ENCODE measurements at places on chromosomes 1 and 21.

GRCh38 chr1:76336931-76337371, 262.4 kb downstream of the ST6GALNAC3 start:
- DNase-seq: peak; percentile 72

- DNase-seq: no peak
Measured at GRCh38 chr1:230226814-230227213, 159.8 kb downstream of the GALNT2 start.

DNA sequence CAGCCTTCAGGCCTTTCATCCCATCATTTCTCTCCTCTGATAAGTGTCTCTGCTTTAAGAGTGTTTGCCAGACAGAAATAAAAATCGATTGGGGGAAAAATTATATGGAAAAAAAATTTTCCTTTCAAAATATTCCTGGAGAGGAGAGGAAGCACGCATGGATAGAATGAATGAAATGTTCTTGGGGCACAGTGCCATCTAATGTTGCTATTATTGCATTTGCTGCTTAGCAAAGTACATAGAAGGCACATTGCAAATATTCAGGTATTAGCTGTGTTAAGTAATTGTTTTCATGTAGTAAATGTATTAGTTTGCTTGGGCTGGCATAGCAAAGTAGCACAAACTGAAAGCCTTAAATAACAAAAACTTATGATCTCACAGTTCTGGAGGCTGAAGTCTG, 18.1 kb downstream of the B3GALT5 start:
- no peak for DNase-seq

DNA sequence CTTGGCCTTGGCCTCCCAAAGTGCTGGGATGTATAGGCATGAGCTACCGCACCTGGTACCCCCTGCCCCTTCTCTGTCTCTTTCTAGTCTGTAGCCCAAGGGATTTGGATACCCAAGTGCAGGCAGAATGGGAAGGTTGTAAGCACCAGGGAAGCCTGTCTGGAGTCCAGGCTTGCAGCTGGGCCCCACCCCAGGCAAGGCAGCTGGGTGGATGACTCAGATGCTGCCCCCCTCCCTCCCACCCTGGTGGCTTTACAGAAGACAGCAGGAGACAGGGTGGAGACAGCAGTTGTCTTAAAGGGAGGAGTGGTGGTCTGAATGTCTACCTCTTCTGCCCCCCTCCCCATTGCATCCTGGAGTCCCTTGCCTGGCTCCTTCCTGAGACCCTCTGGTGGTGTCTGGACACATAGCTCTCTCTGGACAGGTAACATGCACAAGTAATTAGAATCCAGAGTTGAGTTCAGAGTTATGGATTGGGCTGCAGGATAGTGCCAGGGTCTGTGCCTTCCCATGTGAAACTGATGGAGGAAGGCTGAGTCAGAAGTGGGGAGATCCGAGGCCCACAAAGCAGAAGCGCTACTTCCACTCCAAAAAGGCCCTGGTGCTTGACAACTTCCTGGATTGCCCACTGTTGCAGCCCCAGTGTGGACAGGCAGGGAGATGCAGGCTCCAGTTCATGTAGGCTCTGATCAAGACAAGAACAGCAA, 5.1 kb downstream of the LMNA start:
- DNase-seq: no peak

DNA sequence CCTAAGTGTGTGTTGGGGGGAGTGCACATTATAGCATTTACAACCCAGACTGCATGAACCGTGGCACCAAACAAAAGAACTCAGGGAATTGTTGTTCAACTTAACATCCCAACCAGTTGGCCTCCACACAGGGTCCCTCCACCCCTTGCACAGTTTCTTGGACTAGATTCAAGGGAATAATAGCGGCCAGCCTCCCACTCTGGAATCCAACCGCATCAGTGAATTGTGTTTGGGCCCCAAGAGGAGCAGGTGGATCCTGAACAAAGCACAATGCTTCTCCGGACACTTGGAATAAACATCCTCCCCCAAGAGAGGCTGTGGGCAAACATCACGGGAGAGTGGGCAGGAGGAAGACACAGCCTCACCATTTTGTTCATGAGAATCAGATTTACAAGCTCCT, 18.2 kb downstream of the CD34 start:
- DNase-seq: no peak

- DNase-seq: no peak
Measured at GRCh38 chr1:243645281-243645680, 204.8 kb downstream of the AKT3 start.

DNA sequence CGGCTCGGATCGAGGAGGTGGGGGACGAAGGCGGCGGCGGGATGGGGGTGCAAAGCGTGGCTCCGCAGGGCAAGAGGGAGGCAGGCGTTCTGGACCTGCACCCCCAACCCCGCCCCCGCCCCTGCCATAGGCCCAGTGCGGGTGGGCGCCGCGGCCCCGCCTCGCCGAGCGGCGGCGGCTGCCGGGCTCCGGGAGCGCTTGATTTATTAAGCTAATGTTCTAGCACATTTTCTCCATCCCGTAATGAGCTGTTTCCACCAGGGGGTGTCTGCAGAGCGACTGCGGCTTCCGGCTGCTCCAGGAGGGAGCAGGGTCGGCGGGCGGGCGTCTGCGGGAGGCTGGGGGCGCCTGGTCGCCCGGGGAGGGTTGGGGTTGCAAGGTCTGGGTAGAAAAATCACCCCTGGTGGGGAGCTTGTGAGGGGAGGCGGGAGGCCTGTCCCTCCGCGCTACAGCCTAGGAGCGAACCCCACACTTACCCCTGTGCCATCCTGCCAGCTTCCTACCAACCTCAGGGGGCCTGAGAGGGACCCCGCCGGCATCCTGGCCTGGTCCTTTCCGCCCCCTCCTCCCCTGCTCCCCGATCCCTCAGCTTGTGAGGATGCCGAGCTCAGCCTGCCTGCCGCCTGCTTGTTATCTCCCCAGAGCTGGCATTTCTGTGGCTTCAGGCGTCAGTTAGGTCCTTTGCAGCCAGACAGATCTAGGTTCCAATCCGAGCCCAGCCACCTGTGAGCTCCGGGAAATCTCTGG, 48.5 kb upstream of the ACOT11 start:
- no peak for DNase-seq

DNA sequence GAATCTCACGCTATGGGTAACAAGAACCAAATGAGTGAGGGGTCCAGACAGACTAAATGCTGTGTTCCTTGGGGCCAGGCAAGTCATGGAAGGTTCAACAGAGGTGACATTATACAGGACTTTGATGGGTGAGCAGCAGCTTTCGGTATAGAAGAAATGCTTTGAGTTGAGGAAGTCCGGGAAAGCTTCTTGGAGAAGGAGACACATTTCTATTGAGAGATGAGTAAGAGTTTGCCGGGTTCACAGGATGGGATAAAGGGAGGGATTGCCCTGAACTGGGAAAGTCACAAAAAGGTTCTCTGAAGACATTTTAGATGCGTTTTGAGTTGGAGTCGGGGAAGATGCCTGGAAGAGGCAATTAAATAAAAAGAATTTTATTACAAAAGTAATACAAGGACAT, 580 bp upstream of the AZIN2 start:
- no peak for DNase-seq

DNA sequence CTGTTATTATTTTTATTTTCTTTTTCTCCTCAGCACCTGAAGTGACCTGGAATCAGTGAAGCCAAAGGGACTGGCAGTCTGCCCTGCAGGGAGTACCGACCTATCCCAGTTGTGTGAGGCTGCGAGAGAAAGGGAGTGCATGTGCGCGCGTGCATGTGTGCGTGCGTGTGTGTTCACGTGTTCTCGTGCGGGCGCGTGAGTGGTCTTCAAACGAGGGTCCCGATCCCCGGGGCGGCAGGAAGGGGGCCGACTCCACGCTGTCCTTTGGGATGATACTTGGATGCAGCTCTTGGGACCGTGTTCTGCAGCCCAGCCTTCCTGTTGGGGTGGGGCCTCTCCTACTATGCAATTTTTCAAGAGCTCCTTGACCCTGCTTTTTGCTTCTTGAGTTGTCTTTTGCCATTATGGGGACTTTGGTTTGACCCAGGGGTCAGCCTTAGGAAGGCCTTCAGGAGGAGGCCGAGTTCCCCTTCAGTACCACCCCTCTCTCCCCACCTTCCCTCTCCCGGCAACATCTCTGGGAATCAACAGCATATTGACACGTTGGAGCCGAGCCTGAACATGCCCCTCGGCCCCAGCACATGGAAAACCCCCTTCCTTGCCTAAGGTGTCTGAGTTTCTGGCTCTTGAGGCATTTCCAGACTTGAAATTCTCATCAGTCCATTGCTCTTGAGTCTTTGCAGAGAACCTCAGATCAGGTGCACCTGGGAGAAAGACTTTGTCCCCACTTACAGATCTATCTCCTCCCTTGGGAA, 123.3 kb downstream of the PRDM2 start:
- DNase-seq: no peak

GRCh38 chr1:201584471-201585092, 45.7 kb downstream of the NAV1 start:
- no peak for DNase-seq

DNA sequence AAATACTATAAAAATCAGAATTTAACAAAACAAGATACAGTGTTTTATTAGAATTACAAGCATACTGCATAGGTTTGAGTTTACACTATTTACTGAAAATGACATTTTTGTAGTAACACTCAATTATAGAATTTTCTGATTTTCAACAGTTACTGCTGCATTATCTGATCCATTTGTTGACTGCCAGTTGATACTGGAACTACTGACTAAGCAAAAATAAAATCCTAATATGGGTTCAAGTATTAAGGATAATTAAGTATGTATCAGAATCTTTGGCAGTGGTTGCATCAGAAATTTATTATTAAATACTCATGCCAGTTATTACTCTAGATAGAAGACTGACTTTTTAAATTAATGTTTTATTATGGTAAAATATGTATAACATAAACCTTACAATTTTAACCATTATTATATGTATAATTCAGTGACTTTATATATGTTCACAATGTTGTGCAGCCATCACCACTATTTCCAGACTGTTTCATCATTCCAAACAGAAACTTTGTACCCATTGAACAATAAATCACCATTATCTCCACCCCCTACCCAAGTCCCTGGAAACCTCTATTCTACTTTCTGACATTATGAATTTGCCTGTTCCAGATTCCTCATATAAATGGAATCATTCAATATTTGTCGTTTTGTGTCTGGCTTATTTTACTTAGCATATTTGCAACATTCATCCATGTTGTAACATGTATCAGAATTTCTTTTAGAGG, 58.2 kb upstream of the GPR88 start:
- no peak for DNase-seq
